ENCODE measurements at places on chromosomes 2 and 18.
A peak's percentile ranks its signal among the peaks of the same experiment; 100 is the strongest.

DNA sequence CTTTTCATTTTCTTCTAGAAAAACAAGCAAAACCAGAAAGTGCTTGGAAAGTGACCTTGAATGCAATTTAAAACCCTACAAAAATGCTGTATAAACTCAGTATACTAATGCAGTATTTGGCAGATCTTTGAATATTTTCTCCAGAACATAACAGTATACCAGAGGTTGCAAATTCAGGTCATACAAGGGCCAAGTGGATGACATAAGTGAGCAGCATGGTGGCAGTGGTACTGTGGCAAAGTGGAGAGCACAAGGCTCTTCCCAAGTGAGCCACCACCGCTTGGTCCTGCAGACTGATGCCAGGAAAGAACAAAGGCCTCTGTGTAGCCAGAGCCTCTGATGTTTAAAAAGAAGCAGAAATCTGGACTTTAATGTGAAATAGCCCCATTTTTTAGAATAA lies 33.1 kb downstream of the METTL4 start:
- DNase-seq: no peak

GRCh38 chr2:19775838-19776237 lies 125.9 kb downstream of the TTC32 start:
- no peak for DNase-seq

GRCh38 chr2:235229236-235229635 lies 264.6 kb upstream of the AGAP1 start:
- DNase-seq: no peak

GRCh38 chr2:162210385-162210784 lies 32.9 kb downstream of the FAP start:
- DNase-seq: peak; percentile 33

DNA sequence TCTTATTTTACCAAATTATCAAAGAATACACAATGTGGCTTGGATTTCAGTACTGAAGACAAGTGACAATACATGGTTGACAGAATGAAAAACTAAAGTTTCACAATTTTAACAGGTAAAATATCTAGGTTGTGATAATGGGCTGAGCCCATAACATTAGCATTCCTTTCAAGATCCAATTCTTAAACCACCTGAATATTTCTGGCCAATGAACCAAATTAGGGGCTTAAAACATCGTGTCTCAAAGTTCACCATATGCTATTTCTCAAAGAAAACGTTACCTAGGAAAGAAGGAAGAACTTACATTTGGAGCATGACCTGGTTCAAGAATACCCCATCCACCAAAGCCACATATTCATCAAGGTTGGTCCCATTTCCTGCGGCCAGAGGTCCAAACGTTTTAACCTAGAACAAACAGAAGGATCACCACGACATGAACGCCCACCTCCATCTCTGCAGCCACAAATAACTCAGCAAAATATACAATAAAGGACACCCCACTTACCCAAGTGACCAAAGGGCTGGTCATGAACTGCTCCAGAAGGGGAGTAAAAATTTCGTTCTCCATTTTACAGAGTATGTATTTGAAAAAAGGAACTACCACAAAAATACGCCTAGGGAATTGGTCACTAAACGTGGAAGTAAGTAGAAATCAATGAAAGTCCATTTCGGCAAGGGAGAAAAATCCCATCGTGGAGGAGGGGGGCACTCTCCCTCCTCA lies 984 bp downstream of the CCDC88A start:
- no peak for DNase-seq

GRCh38 chr2:70822843-70823242 lies 2.4 kb upstream of the CLEC4F start:
- DNase-seq: no peak

- peak; percentile 34 for DNase-seq
Measured at GRCh38 chr2:11703700-11704099, 33.7 kb upstream of the NTSR2 start.

- peak; percentile 85 for DNase-seq
Measured at GRCh38 chr18:59783138-59783537, 85.9 kb upstream of the CCBE1 start.

- DNase-seq: no peak
Measured at GRCh38 chr2:187577310-187577709, 23.1 kb upstream of the TFPI start.

DNA sequence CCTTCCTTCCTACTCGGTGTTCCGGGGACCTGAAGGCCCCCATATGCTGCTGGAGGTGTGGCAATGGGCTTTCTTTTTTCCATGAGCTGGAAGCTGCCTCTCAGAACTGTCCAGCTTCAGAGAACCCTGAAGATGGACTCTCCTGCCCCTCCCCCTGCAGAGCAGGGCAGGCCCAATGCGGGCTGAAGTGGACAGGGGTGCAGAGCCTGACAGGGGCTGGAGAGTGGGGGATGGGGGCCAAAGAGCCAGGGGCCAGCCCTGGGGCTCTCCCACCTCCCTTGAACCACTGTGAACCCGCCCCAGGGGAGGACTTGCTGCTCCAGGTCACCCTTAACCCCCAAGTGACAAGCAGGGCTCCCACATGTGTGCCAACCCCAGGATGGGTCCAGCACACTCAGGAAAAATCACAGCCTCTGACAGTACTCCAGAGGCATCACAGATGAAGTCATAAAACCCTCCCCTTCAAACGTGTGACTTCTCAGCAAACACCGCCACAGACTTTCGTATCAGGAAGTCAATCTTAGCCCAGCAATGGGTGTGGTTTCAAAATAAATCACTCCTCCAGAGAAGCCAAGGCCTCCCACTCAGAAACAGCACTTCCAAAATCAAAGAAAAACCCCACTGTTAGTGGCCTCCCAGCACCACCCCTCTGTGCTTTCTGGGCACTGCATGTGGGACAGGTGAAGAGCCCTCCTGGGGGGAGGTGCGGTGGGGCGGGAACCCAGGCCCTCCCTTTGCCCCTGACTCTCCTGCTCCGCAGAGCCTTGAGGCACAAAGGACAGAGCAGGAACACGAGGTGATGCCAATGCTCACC lies 135.8 kb downstream of the HDAC4 start:
- peak; percentile 67 for DNase-seq

DNA sequence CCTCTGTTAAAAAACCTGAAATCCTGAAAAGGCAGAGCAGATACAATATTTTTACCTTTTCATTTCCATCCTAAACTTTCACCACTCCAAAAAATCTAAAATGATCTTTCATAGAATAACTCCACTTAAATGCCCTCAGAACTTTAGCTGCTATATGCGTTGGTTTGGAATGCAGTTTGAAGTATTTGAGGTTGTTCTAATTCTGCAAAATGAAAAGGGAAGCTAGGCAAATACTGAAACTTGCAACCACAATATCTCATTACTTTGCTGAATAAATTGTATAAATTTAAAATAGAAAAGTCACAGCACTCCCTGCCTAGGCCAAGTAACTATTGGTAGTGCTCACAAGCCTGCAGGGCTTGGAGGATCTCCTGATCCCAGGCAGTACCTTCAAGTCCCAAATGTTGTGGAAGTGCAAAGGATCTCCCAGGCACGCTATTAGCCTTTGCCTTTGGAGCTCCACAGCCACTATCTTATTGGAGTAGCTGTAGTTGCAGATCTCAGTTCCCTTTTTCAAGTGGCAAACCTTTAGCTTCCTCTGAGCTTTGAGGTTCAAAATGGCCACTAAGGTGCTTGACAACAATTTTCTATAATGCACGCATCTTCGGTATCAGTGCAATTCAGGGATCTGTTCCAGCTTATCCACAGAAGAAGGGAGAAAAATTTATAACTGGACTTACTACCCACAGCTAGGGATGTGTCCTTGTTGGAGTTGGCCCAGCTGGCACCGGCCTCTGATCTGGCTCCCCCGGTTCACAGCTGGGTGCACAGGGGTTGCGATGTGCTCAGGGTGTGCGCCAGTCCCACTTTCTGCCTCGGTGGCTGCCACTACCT lies 43.4 kb upstream of the ANKRD62 start:
- no peak for DNase-seq

- DNase-seq: peak; percentile 50
Measured at GRCh38 chr2:45839508-45840251, 188.2 kb downstream of the PRKCE start.

GRCh38 chr18:78144669-78145068 lies 834.9 kb upstream of the SALL3 start:
- no peak for DNase-seq

- peak; percentile 82 for DNase-seq
Measured at GRCh38 chr18:48472610-48473009, 63.4 kb upstream of the ZBTB7C start.

DNA sequence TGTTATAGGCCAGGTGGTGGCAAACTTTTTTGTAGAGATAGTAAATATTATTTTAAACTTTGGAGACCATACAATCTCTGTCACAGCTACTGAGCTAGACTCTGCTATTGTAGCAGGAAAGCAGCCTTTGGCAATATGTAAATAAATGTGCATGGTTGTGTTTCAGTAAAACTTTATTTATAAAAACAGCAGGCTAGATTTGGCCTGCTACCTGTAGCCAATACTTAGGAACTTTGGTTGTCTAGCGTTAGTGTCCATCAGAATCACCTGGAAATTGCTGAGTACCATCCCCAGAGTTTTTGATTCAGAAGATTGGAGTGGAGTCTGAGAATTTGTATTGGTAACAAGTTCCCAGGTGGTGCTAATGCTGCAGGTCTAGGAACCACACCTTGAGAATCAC lies 23.8 kb upstream of the TNFRSF11A start:
- DNase-seq: no peak

- DNase-seq: peak; percentile 78
Measured at GRCh38 chr2:38581193-38582147, 21.3 kb downstream of the HNRNPLL start.

GRCh38 chr2:182870227-182870626 lies 3.8 kb upstream of the FRZB start:
- DNase-seq: no peak

DNA sequence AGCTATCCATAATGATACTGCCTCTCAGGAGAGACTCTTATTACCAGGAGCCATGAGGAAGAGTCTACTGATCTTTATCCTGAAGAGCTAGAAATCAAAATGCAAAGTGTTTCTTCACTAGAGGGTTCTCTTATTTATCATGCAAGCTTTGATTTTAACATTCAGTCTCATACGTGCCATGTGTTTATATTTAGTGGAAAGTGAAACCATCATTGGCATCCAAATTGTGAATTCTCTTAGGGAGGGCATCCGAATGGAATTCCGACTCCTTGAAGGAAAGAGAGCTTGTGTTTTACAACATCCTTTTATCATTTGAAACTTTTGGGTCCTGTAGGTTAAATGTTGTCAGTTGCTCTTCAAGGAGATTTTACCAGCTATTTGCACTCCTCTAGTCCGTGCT lies 170.4 kb upstream of the SESTD1 start:
- DNase-seq: peak; percentile 63

DNA sequence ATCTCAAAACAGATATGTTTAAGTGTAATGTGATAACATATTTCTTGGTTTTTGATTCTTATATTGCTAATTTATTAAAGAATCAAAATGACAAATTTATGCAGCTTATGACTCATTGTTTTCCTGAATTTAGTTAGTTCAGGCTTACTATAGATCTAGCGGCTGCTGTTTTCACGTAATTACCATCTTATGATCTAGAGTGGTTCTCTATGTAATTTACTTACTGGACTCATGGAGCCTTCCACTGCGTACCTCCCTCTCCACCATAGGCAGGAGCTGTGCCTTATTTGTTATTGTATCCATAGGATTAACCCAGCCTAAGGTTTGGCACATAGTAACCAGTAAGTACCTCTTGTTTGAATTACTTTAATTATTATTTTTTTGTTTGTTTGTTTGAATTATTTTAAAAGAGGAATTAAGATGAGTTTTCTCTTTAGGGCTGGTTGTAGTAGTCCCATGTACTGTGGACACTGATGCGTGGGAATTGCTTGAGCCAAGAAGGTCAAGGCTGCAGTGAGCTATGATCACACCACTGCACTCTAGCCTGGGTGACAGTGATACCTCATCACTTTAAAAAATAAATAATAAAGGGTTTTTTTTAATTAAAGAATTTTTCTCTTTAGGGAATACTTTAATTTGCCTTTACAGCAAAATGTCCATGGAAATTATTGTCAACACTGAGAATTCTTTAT lies 165.5 kb downstream of the PHLPP1 start:
- no peak for DNase-seq

- DNase-seq: peak; percentile 16
Measured at GRCh38 chr2:31238126-31238905, 4.4 kb downstream of the EHD3 start.

- DNase-seq: no peak
Measured at GRCh38 chr2:225761396-225761795, 361.9 kb downstream of the NYAP2 start.

GRCh38 chr2:78068808-78069207 lies 546.6 kb upstream of the LRRTM4 start:
- no peak for DNase-seq

- no peak for DNase-seq
Measured at GRCh38 chr18:27772081-27772480, 404.8 kb downstream of the CDH2 start.

DNA sequence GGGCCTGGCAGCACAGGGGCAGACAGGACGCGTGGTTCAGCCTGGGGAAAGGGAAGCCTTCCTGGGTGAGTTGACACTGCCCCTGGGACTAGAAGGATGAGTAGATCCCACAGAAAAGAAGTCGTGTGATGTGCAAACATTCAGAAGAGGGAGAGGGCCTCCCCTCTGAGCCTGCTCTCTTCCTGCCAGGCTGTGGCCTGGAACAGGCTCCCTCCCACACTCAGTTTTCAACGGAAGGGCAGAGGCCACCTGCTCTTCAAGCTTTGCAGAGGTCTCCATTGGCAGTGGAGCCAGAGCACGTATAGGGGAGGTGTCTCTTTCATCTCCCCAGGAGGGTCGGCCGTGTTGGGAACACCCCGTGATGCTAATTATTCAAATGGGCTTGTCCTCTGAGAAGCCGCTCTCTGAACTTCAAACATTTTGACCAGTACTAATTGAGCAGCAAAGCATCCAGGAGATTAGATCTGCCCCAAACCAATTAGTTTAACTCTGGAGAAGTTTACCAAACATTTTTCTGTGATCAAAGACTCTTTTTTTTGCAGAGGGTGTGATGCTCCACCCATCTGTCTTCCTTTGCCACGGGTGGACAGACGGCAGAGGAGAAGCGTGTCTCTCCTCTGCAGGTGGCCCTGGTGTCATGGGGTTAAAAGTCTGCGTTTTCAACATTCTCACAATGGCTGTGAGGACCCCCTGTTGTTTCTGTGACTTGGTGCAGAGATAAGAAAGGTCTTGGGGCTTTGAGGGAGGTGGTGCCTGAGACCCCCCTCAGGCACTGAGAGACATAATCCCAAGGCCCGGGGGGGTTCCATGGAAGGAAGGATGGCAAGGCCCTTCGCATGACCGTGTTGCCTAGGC lies 29.5 kb upstream of the ODC1 start:
- no peak for DNase-seq

- peak; percentile 86 for DNase-seq
Measured at GRCh38 chr2:235263205-235264120, 230.4 kb upstream of the AGAP1 start.

GRCh38 chr2:106020032-106020431 lies 174.1 kb downstream of the UXS1 start:
- peak; percentile 6 for DNase-seq

DNA sequence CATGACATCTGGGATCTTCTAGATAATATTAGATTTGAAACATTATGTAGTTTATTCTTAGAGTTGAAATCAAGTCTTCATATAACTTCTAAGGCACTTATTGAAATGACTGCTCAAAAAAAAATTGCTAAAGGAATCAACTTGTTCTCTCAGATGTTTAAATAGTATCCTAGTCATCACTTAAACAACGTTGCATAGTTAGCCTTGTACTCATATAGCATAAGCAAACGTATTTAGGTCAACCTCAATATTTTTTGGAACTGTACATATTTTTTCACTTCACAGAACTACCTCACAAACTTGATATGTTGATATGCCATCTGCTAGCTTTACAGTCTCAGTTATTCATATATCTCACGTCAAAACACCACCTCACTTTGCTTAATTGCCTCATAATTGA lies 47.1 kb upstream of the CREB1 start:
- DNase-seq: no peak

Data from AG10803 (cell line).